ENCODE measurements at places on chromosomes 3 and 15. TPM values are rescaled to one million over a fixed set of nuclear protein-coding genes. Genes with fewer than 3 reads are reported as not detected.

DNA sequence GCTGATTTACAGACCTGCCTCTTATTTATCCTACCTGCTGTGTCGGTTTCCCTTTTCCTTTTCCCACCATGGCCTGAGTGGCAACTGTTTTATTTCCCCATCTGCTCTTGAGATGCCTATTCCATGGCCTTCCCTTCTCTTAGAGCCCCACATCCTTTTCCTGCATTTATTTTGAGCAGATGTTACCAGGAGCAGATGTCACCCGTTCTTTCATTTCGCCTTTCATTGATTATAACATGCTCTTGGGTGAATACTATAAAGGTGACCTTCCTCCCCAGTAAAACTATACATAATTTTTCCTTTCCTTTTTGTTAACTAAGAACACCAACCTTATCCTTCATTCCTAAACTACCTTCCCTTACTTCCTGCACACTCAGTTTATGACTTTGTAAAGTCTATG lies 8.5 kb upstream of the P2RY1 start:
- no peak for DNase-seq

DNA sequence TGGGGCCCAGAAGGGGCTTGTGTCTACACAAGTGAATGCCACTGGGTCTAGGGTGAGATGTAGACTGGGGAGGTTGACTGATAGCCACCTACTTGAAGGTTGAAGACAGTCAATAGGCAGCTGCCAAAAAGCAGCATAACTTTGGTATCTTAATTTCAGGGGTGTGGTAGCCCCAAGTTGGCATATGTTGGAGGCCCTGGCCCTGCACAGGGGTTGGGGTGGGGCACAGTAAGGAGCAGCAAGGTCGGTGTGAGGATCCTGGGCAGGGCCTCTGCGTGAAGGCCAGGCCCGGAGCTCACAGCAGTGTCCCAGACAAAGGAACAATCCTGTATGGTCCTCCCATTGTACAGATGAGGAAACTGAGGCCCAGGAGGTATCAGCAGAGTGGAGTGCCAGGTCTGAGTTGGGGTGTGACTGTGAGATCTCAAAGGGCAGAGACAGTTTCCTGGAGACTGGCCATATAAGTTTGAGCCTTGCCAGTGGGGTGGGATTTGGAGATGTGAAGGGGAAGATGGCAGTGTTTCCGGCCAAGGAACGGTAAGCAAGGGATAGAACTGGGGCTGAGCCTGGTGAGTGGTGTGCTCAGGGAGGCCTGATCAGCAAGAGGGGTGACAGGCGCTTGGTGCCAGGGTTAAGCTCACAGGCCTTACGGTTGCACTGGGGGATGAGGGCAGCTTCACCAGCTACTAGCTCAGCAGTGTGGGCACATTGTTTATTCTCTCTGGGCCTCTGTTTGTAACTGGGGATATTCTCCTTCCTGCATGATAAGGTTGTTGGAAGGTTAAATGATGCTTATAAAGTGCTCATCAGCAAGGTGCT lies 1.7 kb downstream of the KLHL40 start:
- DNase-seq: no peak

DNA sequence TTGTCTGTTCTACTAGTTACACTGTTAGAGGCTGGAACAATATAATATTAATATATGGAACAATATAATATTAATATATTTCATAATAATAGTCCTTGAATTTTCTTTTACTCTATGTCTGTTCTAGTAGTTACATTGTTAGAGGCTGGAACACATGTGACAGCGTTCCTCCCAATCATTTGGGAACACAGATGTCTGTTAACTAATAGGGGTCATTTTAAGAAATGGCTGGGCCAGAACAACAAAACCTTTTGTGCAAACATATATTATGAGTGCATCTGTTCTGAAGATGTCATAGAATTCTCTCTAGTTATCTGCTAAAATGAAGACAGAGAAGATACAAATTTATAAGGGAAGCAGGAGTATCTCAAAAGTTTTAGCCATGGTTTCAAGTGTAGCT lies 114.0 kb upstream of the PDZRN3 start:
- no peak for DNase-seq

- DNase-seq: no peak
Measured at GRCh38 chr3:105880681-105881290, 12.0 kb upstream of the CBLB start.

ULK3 gene
- total RNA-seq: 32.1 TPM

DNA sequence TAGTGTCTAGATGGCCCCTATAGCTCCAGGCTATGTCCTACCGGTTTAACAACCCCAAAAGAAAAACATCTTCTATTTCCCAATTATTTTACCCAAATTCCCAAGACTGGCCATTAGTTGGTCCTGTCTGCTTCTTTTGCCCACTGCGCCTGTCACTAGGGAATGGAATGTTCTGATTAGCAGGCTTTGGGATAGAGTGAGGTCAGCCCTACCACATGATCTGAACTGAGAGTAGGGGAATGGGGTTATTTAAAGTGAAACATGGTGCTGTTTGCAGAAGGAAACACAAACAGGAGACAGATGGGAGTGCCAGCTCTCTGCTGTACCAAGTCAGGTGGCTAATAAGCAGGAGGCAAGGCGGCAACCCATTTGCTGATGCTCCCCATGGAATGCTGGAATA lies 635.6 kb upstream of the CFAP20DC start:
- no peak for DNase-seq

DNA sequence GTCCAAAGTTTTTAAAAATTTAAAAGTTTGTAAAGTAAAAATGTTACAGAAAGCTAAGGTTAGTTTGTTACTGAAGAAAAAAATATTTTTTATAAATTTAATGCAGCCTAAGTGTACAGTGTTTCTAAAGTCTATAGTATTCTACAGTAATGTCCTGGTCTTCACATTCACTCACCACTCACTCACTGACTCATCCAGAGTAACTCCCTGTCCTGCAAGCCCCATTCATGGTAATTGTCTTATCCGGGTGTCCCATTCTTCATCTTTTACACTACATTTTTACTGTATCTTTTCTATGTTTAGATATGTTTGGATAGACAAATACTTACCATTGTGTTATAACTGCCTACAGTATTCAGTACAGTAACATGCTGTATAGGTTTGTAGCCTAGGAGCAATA lies 36.7 kb upstream of the ATP10A start:
- no peak for DNase-seq

CAMK1 gene
- total RNA-seq: not detected

- DNase-seq: no peak
Measured at GRCh38 chr3:185103359-185104127, 49.3 kb downstream of the C3orf70 start.

WDR93 gene
- total RNA-seq: 0.64 TPM

UCN2 gene
- total RNA-seq: not detected

- DNase-seq: no peak
Measured at GRCh38 chr3:194389269-194389668, 9.8 kb downstream of the GP5 start.

- no peak for DNase-seq
Measured at GRCh38 chr3:140165781-140166180, 230.8 kb downstream of the CLSTN2 start.

DNA sequence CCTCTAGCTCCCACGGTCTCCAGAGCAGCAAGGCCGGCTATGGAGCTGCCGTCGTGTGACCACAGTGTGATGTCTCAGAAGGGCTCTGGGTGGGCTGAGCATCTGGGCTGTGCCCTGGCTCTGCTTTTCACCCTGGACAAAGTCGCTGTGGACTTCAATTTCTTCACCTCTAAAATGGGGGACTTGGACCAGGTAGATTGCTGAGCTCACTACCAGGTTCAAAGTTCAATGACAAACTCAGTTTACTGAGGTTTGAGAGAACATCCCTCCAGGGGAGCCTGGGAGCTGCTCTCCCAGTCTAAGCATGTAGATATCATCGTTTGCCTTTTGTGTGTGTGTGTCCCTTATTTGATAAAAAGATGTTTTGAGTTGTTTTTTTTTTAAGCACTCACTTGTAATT lies 25.1 kb downstream of the RLBP1 start:
- no peak for DNase-seq

C3orf85 gene
- not detected for total RNA-seq

DNA sequence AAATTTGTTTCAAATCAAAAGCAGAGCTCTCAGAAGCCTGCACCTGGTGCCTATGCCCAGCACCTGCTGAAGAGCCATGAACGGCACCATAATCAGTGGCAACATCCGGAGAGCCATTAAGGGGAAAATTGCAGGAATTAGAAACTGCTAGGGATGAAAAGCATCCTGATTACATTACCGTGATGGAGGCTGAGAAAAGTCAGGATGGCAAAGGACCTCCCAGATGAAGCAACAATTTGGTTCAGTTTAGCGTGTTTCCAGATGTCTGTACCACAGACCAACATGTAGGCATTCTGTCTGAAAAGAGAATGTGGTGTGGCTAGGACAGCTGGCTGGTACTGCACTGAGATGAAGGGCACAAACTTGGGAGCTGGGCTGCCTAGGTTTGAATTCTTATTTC lies 106.1 kb downstream of the EOMES start:
- DNase-seq: no peak

DNA sequence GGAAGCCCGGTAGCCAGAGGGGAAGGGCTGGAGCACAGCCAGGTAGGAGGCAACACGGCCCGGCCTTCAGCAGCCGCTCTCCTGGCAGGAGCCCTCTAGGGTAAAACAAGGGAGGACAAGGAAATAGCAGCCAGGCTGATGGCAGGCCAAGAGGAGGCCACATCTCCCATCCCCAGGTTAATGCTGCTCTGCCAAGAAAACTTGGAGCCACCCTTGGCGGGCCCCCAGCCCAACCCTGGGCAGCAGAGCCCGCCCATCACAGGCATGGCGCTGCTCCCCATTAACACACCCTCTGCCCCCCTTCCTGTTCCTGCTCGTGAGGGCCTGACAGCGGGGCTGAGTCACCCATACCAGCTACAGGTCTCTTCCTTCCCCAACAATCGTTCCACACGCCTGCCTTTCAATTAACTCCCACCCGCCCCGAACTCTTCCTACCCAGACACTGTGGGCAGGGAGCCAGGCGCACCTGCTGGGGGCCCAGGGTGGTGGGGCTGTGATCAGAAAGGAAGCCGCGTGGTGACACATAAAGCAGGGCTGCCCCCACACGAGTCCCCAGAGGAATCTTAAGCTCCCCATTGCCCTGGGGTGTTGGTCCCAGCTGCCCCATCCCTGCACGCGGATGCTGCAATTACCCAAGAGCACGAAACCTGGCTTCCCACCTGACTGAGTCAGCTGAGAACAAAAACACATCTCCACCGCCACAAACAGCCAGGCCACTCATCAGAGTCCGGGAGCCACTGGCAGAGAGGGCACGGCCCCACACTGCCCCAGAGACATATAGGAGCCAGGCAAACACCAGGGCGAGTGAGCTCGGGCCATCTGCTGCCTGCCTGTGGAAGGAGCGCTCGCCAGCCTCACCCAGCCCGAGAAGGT lies at the start of gene C15orf62:
Gene C15orf62, plus strand, starts transcription at position 707 of the 873 bp plus-strand sequence. CDS start 516 bp downstream, outside the sequence.
- DNase-seq: peak; percentile 78

DNA sequence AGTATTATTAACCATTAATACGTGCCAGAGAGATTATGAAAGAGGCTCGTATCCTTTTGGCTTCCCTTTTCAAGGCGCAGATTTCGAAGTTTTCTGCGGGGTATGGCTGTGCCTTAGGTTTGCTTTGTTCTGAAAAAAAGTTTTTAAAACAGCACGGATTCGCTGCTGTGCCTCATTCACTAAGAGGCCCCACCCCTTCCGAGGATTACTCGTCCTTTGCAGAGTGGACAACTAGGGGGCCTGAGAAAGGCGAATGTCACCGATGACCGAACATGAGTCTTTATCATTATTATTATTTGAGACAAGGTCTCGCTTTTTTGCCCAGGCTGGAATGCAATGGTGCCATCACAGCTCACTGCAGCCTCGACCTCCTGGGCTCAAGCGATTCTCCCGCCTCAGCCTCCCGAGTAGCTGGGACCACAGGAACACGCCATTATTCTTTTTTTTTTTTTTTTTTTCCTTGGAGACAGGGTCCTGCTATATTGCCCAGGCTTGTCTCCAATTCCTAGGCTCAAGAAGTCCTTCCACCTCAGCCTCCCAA lies 684 bp upstream of the RPS27L start:
- DNase-seq: peak; percentile 66

BFSP2 gene
- not detected for total RNA-seq

CORO2B gene
- not detected for total RNA-seq

DNA sequence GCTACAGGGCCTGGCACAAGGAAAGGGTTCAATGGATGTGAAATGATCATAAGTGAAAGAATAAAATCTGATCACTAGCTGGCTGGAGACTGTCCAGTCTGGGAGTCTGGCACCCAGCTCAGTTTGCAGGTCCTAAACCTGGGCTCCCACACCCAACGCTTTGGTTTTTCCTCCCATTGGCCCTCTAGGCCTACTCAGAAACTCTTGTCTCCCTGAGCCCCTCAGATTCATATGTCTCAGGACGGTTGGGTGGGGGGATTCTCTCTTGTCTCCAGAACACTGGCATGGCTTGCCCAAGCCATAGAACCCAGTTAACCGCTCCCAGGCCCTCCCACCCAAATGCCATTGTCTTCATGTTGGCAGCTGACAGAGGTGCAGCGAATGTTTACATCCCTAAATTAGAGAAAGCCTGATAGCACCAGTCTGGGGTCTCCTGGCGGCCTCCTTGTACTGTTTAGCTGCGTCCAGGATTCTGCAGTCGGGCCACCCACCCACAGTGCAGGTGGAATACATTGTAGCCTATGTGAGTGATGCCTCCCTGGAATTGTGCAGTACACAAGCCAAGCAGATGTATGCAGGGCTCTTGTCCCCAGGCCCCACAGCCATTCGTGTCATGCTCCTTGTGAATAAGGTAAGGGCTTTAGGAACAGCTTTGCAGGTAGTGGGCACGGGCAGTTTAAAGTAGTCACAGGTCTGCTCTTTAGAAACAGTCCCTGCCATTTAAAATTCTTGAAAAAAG lies 266.3 kb downstream of the XXYLT1 start:
- DNase-seq: no peak

GRCh38 chr3:177777699-177778098 lies 580.4 kb upstream of the TBL1XR1 start:
- peak; percentile 34 for DNase-seq
